ENCODE measurements at places on chromosomes 2 and 18. TPM values are rescaled to one million over a fixed set of nuclear protein-coding genes. Genes with fewer than 3 reads are reported as not detected.

The SCN3A gene
- polyA plus RNA-seq, result 12.8 TPM

The SGO2 gene
- 10.3 TPM for polyA plus RNA-seq

The DPP4 gene
- 0.11 TPM for polyA plus RNA-seq

The KATNAL2 gene
- polyA plus RNA-seq, result 6.4 TPM

The IGFBP5 gene
- polyA plus RNA-seq, result 2.0 TPM

The CHRNA1 gene
- polyA plus RNA-seq, result not detected

The KCNJ13 gene
- polyA plus RNA-seq, result 4.3 TPM

The SPATA3 gene
- not detected for polyA plus RNA-seq
